IPS DF 19.7 (cell line): ENCODE measurements at places on chromosomes 12 and 14.

GRCh38 chr12:17110316-17110715, 504.4 kb upstream of the LMO3 start:
- no peak for DNase-seq

- peak; percentile 12 for DNase-seq
These were observed 79.3 kb downstream of the SSPN start for GRCh38 chr12:26274441-26275312.

- no peak for DNase-seq
These were observed 378.0 kb upstream of the DDHD1 start for GRCh38 chr14:53531156-53531555.

GRCh38 chr12:127025545-127025944, 1241.4 kb upstream of the TMEM132C start:
- DNase-seq: no peak

DNA sequence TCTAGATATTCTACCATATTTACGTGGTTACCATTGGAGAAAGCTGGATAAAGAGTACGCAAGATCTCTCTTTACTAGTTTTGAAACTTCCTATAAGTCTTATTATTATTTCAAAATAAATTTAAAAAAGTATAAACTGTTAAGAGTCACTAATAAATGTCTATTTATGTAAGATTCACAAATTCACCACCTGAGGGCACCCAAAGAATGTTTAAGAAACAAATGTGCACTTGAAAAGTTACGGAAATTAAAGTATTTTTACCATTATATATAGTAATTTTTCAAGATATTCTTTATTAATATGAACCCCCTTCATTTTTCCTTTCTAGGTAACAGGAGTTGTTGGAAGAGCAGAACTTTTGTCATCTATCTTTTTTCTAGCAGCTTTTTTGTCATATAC, 11.9 kb downstream of the TMTC3 start:
- no peak for DNase-seq

GRCh38 chr12:61161961-61162360, 1098.2 kb upstream of the USP15 start:
- DNase-seq: no peak

- DNase-seq: no peak
These were observed 4.5 kb downstream of the EDDM3A start for GRCh38 chr14:20750194-20750593.

- no peak for DNase-seq
These were observed 19.2 kb downstream of the INTS13 start for GRCh38 chr12:26918321-26919215.

DNA sequence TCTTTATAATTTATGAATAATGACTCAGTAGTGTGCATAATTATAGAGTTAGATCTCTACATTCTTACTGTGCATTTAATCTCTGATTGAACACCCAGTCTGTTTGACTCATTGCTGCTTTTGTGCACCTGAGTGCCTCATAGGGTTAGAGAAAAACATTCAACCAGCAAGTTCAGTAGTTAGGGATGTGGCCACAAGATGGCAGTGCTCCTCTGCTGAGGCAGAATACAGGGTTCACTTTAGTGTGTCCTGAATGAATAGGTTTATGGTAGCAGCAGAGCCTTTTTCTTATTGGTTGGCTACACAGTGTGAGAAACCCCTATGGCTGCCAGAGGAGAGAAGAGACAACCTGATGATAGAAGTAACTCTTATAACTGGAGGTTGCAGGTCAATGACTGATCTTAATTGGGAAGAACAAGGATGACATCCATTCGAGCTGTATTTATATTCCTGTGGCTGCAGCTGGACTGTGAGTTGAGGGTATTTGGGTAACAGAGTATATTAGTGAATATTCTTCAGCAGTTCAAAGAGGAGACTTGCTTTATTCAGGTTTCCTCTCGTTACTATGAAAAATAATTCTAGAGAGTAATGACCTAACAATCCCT, 194.9 kb upstream of the OR4E1 start:
- DNase-seq: peak; percentile 60

- DNase-seq: no peak
These were observed 15.8 kb upstream of the PPP4R4 start for GRCh38 chr14:94158239-94158883.

GRCh38 chr12:62737615-62738014, 197.3 kb downstream of the PPM1H start:
- DNase-seq: no peak

DNA sequence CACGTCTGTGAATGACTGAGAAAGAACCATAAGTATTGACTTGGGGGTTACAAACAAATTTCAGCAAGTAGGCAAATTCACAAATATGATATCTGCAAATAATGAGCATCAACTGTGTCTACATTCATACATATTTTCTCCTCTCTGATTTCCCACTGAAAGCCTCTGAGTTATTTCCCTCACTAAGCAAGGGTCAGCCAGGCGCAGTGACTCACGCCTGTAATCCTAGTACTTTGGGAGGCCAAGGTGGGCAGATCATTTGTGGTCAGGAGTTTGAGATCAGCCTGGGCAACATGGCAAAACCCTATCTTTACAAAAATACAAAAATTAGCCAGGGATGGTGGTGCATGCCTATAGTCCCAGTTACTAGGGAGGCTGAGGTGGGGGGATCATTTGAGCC, 80.8 kb downstream of the SLC25A21 start:
- no peak for DNase-seq

GRCh38 chr14:51216602-51217001, 23.4 kb upstream of the TMX1 start:
- DNase-seq: no peak

DNA sequence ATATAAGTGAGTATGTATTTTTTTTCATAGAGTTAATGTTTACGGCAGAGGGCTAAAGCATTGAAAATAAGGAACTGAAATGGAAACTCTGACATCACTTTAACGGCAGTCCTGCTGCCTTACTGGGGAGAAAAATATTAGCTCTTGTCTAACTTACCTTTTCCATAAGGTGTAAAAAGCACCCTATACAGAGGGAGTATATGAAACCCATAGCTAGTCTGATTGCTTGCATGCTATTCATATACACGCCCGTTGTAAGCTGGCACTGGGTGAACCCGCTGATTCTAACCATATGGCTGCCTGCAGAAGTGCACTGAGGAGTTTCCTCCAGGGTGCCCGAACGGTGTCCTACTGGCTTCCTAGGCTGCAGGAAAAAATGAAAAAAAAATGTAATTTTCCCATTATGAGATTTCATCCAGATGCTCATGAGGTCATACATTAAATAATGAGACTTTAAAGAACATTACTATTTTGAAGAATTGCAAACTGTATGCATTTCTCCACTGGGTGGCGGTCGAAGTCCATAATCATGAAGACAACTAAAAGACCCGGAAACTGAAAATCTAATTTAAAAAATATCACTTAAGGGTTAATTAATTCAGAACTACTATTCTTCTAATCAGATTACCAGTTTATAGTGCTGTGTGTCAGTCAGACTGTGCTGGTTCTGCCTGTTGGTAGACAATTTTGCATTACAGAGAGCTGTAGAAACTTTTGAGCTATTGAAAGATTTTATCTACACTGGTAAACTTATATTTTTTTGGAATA, 144.7 kb downstream of the ALX1 start:
- DNase-seq: no peak
